ENCODE measurements at places on chromosomes 1 and 21.

DNA sequence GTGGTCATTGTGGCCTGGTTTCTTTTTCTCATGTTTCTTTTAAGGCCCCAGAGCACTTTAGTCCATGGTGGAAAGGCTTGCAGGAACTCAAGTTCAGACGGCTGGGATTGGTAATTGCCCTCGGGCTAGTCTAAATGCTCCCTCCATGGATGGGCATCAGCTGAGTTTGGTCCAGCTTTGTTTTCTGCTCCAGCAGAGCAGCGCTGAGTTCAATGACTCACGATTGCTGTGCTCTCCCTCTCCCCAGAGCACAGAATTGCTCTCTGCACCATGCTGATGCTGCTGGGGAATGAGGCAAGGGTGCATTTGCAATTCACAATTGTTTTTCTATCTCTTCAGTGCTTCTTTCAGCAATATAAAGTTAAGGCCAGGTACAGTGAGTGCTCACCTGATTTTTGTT, 1.8 kb upstream of the OR2T6 start:
- no peak for DNase-seq

DNA sequence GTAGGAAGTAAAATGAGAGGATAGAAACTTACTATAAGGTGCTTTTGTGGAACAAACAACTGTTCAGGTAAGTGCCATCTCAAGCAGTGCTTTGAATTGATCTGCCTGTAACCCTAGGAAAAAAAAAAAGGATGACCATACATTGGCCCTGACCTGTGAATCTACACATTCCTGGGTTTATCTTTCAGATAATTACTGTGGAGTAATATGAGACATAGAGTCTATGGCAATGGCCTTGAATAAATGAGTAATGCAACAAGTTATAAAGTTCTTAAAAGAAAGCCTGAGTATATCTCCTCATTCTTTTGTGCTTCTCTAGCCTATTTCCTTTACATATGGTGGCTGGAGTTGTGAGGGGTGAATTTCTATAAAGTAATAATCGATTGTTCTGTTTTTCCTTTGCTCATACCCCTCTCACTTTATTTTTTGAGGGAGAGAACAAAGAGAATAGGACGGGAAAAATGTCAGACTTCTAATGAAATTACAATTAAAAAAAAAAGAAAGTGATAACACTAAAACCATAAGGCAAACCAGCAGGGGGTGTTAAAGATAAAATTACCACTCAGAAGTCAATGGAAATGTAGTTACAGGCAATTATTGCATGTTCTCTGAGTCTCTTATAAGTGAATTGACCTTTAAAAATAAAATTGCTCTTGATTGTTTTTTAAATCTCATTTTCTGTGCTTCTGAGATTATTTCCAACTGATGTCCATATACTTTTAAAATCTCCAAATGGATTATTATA, 12.4 kb upstream of the ATP1A1 start:
- no peak for DNase-seq

- no peak for DNase-seq
These were observed 86.4 kb upstream of the SSX2IP start for GRCh38 chr1:84776639-84777038.

DNA sequence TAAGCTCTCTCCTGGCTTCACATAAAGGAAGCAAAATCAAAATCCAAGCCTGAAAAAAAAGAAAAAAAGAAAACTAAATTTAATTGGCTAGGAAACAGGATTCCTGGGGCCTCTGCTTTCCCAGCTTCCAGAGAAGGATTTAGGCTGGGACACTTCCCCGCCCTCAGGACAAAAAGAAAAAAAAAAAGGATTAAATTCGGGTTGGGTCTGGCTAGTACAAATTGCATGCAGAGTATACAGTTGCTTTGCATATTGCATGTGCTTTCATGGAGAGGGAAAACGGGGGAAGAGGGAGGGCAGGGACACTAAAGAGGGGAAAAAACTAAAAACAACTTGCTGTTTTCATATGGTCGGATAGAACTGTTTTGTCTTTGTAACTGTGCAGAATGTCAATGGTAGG, 42.7 kb downstream of the OLIG1 start:
- no peak for DNase-seq

DNA sequence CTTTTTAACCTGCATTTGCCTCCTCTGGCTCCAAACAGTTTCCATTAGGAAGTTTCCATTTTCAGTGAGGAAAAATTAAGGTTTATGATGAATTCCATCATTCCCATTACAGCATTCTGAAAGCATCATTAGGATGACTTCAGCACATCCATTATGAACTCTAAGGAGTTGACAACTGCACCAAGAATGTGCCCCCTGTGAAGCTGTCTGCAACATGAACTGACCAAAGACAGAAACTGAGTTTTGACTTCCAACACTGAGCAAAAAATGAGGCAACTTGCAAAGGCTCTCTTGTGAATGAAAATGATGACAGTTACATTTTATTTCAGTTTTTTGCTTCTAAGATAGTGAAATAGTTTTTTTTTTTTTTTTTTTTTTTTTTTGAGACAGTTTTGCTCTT, 18.3 kb upstream of the KCNE1 start:
- no peak for DNase-seq

- DNase-seq: no peak
These were observed 8.1 kb downstream of the PSRC1 start for GRCh38 chr1:109274533-109275476.

GRCh38 chr1:2384941-2385481, 6.3 kb downstream of the MORN1 start:
- no peak for DNase-seq

GRCh38 chr1:9654834-9655723, 3.5 kb downstream of the PIK3CD start:
- DNase-seq: no peak

- DNase-seq: peak; percentile 60
These were observed 62.7 kb upstream of the ATP1B1 start for GRCh38 chr1:169043823-169044222.

- DNase-seq: no peak
These were observed 18.7 kb upstream of the FMOD start for GRCh38 chr1:203369666-203370065.

- DNase-seq: no peak
These were observed 39.7 kb upstream of the PADI2 start for GRCh38 chr1:17158961-17159360.

- peak; percentile 87 for DNase-seq
These were observed 472.0 kb downstream of the CAMTA1 start for GRCh38 chr1:7257225-7257624.

GRCh38 chr21:25850126-25850842, 115.5 kb downstream of the GABPA start:
- DNase-seq: no peak

GRCh38 chr1:109822749-109823542, 59.2 kb upstream of the EPS8L3 start:
- no peak for DNase-seq

GRCh38 chr1:47682198-47682597, 244.4 kb downstream of the FOXD2 start:
- no peak for DNase-seq

GRCh38 chr1:100322436-100323211, 29.7 kb upstream of the CDC14A start:
- DNase-seq: no peak

DNA sequence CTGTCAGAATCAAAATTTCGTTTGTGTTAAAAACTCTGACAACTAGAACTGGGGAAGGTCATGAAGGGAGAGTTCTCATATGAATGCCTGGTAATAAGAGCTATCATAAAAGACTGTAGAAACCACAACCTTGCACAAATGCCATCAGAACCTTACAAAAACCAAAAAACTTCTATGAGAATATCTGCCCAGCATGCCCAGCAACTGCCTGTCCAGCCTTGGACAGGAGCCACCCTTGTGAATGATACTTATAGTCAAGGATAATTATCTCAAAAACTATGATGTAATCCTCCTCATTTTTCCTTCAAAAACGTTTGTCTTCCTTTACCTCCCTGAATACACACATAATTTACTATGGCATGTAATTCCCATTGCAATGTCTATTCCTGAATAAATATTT, 53.4 kb upstream of the C1orf185 start:
- no peak for DNase-seq

DNA sequence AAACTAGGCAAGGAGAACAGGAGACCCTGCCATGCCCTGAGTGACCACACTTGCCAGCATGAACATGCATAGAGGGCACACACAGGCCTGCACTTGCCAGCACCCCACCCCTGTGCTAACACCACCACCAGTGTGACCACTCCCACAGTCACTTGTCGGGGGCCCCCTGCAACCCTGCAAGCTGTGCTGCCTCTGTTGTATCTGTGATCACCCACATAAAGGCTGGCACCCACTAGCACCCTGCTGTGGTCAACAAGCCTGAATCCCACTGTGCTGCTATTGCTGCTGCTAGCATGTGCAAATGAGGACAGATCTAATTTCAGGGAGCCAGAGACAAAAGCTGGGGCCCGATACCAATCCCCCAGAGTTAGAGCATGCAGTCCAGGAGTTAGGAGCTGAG, 217.7 kb downstream of the GIPC2 start:
- DNase-seq: no peak

DNA sequence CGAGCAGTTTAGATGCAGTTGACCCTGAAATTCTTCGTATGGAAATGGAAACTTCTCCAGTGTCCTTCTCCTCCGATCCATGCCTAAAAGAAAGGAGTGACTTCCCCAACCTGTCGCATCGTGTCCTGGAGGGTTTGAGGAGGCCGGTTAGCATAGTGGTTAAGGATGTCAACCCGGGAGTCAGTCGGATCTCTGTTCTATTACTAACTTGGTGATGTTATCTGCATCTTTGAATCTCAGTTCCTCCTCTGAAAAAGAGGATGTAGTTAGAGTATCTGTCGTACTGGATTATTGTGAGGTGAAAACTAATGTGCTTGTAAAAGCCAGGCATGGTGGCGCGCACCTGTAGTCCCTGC, 684 bp downstream of the ZBTB8B start:
- no peak for DNase-seq

DNA sequence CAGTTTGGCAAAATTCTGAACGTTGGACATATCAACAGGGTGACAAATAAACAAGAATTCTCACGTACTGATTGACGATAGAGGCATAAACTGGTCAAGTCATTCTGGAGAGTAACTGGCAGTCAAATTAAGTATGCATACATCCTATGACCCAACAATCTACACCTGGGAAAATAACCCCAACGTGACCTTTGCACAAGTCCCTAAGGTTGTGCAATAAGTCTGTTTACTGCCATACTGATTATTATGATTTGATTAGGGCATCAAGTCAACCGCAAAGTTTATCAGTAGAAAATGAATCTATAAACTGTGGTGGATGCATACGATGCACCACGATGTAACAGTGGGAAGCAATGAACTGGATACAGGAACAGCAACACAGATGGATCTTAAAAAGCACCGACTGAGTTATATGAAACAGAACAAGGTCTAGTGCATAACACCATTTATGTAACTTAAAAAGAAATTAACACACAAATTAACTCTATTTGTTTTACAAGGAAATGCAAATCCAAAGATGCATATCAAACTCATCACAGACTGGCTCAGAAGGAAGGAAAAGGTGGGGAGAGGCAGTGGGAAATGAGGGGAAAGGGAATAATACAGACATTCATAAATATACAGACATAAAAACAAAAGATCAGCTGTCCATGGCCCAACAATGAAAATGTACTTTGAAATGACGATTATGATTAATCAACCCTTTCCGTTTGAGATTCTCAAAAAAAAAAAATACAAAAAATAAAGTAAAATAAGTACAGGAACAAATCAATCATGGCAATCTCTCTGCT, 41.0 kb upstream of the SEC16B start:
- DNase-seq: no peak

- no peak for DNase-seq
These were observed 14.3 kb downstream of the IFI44 start for GRCh38 chr1:78663923-78664322.

GRCh38 chr1:188958461-188959115, 1519.1 kb downstream of the BRINP3 start:
- no peak for DNase-seq

DNA sequence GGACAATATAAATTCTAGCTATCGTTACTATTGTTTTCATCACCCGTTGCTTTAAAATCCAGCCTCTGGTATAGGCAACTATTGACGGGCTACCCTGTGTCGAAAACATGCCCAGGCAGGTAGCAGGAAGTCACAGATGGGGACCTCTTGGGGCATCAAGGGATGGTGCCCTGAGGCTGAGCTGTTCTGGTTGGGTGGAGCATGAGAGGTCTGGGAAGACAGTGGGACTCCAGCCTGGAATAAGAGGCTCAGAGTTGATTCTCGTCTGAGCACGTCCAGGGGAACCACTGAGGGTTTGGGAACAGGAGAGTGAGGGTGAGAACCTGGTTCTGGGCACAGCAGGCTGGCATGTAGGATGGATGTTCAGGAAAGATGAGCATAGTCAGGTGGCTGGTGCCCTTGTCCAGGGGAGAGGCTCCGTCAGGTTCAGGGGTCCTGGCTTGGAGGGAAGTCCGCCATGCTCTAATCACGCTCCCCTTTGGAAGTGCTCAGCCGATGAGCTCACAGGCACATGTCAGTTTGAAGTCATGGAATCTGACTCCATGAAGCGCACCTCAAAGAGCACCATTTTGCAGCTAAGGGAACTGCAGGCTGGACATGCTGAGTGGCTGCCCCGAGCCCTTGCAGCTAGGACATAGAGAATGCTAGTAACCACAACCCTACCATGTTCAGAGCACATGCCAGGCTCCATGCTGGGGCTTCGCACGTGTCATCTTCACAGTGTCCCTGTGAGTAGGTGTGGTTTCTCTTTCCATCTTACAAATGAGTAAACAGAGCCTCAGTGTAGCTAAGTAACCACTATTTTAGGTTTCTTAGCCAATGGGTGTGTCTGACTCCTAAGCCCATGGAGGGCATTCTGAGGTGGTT, 21.0 kb downstream of the PCSK9 start:
- no peak for DNase-seq

- no peak for DNase-seq
These were observed 381.8 kb downstream of the NPHP4 start for GRCh38 chr1:5610432-5610831.

GRCh38 chr21:46155514-46156377, at the start of gene FTCD:
Gene FTCD (minus strand): TSS chr21:46155579. CDS start chr21:46155523, 56 bp downstream.
- no peak for DNase-seq

DNA sequence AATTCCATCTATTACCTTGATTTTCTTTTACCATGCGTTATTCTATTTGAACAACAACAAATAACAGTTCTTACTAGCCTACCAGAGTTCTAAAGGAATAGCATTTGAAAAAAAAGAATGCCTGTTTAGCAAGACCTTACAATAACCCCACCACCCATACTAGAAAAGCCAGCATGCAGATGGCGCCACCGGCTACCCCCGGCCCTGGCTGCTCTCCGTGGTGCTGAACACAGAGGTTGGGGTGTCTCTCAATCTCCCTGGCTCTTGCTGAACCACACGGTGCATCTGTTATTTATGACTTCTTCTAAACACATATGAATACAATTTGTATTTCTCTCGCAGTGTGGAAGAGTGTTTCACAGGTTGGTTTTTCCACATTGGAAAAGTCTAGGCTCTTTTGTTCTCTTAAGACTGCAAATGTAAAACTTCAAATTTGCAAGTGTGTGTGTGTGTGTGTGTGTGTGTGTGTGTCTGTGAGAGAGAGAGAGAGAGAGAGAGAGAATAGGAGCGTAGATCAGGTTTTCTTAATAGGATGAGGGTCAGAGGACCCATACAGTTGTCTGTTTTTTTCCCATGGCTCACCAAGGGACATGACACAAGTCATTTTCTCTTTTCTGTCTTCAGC, 13.6 kb downstream of the GRIK3 start:
- DNase-seq: no peak
